ENCODE measurements at places on chromosomes 16 and 17.

DNA sequence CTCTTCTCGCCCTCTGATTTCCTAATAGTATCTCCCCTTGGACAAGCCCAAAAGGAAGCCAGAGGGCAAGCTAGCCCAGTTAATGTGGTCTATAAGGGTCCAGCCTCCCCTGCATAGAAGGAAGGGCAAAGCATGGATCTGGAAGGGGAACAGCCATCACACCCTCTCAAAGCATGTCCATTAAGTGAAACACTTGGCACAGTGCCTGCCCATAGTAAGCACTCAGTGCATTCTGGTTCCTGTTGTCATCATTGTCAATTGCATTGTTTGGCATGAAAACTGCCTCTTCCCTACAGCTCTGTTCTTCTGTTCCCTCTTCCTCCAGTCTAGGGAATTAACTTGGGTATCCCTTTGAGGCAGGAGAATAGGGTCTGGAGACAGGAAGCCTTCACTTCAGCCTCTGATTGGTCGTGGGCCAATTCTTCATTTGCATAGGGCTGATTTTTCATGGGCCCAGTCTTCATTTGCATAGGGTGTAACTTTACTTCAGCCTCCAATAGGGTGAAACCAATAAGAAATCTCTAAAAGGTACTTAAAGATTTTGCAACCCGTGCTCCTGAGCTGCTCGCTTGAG is 81.4 kb downstream of the C17orf67 start:
- DNase-seq = no peak

- DNase-seq = no peak
Measured at GRCh38 chr16:66986559-66986958, 1.8 kb upstream of the CES4A start.

- no peak for DNase-seq
Measured at GRCh38 chr17:21356537-21357127, 19.5 kb upstream of the KCNJ12 start.

GRCh38 chr17:67044940-67045339 is 586 bp downstream of the CACNG1 start:
- no peak for DNase-seq

DNA sequence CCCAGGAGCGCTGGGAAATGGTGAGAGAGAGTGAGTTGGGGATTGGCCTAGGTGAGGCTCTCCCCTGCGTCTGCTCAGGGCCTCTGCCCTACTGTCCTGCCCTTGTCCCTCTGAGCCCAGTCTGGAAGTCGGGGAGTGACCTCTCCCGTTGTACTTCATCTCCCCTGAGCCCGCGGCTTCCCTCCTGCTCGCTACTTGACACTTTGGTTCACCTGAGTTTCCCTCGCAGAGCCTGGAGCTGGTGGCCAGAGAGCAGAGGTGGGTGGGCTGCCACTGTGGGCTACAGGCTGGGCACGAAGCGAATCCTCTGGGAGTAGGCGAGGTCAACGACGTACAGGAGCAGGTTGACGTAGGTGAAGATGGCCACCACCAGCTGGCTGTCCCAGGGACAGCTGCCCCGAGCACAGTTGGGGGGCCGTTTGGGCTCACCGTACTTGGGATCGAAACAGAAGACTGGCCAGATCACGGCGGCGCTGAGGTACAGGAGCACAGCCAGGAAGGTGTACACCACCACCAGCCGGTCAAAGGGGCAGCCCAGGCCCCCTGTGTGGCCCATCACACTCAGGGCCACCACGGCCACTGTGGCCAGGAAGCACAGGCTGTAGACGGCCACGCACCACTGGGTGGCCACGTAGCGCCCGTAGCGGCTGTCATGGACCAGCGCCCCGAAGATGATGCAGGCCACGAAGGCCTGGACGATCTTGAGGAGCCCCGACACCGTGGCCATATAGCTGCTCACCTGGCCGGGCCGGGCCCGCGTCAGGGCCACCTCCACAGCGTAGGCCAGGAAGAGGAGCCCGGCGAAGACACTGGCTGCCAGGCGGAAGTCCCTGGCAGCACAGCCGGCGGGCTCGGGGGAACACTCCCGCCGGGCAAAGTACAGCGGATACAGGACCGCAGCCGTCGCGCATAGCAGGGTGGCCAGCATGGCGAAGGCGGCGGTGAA is 3.7 kb upstream of the PYCR1 start:
- DNase-seq = no peak

DNA sequence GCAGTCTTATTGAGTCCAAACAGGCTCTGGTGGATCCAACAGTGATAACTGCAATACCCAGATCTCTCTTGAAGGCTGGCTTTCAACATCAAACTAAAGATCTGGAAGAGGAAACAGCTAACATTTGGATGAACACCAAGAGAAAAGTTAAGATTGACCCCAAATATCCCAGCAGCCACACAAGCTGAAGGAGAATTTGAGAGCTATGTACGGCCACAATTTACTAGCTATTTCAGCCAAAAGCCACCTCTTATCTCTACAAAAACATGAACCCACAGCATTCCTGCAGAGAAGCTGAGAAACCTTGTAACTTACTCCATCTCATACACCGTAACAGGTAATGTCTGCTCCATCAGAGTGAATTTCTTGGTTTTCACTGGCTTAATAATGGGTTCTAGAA is 14.3 kb downstream of the EFTUD2 start:
- no peak for DNase-seq

DNA sequence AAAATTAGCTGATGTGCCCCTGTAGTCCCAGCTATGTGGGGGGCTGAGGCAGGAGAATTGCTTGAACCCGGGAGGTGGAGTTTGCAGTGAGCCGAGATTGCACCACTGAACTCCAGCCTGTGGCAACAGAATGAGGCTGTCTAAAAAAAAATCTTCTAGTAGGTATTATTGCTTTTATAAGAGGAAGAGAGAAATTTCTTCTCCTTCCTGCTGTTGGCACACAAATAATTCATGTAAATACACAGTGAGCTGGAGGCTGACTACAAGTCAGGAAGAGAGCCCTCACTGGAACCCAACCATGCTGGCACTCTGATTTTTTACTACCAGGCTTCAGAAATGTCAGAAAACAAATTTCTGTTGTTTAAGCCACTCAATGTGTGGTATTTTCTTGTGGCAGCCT is 6.7 kb downstream of the PRDM7 start:
- no peak for DNase-seq

DNA sequence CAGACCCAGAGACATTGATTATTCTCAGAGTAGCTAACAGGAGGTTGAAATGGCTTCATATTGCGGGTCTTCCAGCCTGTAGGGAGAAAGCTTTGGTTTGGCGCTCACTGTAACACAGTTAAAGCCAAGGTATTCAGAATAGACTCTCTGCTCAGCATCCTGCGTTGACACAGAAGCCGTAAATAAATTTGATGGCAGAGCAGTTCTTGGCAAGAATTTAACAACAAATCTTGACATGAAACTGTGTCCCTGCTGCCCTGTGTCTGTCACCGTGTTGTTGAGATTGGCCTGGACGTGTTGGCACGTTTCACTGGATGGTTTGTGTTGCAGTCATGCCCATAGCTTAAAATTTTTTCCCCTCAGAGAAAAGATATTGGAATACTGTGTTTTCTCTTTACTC is 359.6 kb downstream of the SNX29 start:
- no peak for DNase-seq

DNA sequence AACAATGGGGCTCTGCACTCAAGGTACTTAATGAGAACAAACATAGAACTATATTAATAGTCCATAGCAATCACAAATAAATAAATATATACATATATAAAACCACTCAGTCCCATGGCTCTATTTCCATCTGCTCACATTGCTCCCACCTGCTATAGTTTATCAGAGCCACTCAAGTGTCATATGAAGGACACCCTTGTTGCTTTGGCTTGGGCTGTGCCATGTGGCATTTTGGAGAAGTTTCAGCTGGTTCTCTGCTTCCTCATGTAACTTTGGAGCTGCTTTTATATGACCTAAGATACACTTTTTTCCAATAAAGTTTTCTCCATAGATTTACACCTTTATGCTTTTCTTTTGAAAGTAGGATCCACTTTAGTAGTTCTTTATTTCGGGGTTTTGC is 126.4 kb downstream of the KCNJ2 start:
- DNase-seq = no peak

DNA sequence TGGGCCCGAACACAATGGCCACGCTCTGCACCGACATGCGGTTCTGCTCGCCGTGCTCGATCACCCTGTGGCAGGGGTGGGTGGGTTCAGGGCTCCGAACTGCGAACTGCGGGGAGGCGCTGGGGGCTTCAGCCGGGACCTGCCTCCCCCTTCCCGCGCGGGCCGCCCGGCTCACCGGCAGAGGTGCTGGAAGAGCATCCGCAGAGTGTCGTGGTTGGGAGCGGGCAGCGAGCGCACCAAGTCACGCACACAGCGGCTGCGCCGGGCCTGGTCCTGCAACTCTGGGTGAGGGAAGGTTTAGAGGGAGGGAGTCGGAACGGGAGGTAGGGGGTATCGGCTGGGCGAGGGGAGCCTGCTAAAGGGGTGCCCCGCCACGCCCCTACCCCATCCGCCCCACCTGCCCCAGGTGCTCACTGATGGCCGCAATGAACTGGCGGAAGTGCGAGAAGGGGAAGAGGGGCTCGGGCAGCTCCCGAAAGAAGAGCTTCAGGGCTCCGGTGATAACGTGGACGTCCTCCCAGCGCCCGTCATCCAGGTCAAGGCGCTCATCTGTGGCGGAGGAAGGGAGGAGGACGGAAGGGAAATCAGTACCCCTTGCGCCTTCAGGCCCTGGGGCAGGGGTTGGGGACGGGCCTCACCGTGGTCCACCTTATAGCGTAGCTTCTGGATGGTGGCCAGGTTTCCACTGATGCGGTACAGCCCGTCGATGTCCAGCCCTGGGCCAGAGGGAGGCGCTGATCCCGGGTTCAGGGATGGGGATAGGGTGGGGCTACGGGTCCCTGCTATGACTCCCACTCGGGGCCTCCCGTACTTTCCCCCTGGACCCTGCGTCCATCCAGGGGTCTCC is 36.9 kb downstream of the ARHGAP27 start:
- no peak for DNase-seq

- DNase-seq = no peak
Measured at GRCh38 chr17:82956726-82957468, 117.1 kb upstream of the ZNF750 start.

- no peak for DNase-seq
Measured at GRCh38 chr17:61754124-61754523, 109.2 kb downstream of the BRIP1 start.

GRCh38 chr17:13410874-13411273 is 190.9 kb downstream of the HS3ST3A1 start:
- DNase-seq = no peak

DNA sequence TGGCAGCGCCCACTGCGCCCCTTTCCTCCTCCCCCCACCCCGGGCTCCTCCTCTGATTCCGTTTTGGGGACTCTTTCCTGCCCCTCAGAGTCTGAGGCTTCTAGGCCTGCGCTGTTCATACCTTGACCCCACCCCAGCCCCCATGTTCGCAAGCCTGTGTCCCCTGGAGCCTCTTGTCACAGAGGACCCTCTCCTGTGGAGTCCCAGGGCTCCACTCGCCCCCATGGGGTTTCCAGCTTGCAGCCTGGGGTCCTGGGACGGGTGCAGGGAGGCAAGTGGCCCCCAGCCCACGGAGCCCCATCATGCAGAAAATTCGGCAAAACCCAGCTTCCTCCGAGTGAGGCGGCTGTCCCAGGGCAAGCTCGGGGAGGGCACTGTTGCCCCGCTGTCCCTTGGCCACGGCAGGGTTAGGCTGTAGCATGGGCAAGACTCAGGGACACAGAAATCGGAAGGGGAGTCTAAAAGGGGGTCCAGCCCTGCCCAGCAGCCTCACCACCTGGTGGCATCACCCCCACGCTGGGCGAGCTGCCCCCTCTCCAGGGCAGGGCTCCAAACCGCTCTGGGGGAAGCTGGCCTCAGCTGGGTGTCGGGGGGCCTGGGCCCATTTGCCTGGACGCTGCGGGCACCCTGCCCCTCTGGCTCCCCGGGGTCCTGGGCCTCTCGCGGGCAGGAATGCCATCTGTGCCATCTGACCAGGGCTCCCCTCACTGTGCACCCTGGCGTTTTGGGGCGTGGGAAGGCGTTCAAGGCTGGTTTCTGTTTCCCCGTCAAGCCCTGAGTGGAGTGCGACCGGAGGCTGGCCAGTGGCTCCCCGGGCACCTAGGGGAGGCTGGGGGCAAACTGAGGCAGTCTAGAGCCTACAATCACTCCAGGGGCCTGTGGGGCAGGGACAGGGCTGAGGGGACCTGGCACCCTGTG is 11.5 kb upstream of the BAHCC1 start:
- no peak for DNase-seq

GRCh38 chr17:15154618-15155017 is 110.5 kb downstream of the PMP22 start:
- no peak for DNase-seq

GRCh38 chr16:87658564-87659225 is 56.4 kb downstream of the JPH3 start:
- no peak for DNase-seq

DNA sequence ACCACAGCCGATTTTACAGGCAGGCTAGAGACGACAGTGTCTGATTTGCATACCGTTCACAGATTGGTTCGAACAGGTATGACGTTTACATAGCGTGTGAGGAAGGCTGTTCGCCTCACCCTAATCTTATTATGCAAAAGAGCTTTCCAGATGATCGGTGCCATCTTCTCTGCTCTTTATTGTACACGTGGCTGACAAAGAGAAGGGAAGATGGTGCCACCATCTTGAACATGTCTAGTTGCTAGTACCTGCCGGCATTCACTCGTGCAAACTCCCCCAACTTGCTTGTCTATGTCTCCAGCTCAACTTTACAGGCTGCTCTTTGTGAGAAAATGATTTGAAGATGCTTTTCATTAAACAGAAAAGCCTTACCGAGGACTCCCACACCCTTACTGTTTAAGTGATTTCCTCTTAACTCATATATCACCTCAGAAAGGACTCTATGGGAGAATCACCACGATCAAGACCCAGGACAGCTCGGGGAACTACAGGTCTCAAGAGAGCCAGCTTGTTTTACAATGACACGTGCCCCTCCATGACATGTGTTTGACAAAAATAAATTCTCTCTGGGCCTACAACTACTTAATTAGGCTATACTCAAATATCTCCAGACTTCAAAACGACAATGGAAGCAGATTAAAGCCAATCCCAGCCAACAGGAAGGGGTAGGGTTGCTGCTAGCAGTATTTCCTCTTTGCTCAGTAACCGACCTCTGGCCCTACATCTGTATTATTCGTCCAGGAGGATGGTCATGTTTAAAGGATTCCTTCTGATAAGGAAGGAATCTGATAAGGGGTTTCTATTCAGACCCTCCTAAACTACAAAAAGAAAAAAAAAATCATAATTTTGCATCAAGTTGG is 480.6 kb downstream of the TMEM114 start:
- DNase-seq = no peak

DNA sequence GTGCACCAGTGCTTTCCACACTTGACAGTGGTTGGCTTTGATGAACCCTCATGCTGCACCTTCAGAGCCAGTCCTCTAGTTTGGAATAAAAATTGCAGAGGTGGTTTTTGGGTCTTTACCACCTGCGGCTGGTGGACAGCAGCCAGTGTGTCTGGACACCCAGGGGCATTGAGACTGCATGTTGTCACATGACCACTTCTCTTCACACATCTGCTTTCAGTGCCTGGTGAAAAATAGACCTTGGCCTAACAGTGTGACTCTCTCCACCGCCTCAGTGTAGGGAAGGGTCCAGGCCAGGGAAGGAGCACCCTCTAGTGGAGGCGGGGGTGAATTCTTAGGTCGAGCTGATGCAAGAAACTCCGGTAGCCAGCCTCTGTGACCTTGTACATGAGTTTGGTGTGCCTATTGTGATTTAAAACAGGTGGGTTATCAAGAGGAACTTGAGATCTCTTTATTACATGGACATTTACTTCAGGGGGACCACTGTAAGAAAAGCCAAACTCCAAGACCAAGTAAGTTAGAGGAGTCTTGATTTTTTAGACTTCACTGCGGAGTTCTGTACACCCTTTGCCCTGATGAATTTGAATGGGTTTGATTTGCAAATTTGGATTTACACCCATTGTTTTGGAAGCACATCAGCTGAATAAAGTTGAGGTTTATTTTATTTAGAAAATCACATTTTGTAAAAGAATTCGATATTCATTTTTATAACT is 17.9 kb downstream of the GOSR2 start:
- no peak for DNase-seq

GRCh38 chr16:75044800-75045361 is 46.1 kb downstream of the ZNRF1 start:
- DNase-seq = no peak
